ENCODE measurements at places on chromosomes 16 and 17.

DNA sequence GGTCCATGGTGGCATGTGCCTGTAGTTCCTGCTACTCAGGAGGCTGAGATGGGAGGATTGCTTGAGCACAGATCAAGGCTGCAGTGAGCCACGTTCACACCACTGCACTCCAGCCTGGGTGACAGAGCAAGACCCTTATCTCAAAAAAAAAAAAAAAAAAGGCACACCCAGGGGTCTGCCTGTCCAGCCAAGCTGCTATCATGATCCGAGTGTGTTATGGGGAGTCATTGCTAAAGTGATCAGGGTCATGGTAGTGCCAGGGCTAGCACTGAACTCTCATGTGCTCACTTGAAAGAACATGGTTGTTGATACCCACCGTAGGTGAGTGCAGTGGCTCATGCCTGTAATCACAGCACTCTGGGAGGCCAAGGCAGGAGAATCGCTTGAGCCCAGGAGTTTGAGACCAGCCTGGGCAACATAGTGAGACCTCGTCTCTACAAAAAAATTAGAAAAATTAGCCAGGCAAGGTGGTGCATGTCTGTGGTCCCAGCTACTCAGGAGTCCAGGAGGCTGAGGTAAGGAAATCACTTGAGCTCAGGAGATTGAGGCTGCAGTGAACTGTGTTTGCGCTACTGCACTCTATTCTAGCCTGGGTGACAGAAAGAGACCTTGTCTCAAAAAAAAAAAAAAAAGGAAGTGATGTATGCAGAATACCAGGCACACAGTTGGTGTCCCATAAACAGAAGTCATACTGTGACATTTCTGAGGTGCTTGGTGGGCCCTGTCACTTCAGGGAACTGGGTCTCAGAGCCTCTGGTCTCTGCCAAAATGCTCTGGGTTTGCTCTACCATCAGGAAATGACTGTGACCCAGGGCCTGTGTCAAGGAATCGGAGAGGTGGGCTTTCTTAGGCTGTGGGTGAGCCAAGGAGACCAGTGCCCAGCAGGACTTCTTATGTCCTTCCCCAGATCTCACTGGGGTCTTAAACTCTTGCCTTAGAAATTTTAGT, 2.2 kb downstream of the PRM1 start:
- no peak for DNase-seq

- no peak for DNase-seq
These were observed 22.0 kb downstream of the PSME3IP1 start for GRCh38 chr16:57163842-57164241.

DNA sequence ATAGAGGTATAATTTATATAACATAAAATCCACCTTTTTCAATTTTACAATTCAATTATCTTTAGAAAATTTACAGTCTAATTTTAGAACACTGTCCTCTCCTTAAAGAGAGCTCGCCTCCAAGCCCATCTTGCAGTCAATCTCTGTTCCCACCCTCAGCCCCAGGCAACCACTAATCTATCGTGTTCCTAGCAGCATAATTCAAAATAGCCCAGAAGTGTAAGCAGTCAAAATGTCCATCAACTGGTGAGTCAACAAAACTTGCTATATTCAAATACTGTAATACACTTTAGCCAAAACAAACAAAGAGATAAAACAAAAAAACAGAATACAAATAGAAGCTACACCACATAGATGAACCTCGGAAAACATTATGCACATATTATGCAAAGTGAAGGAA, 1006.8 kb upstream of the EEF2KMT start:
- DNase-seq = no peak

- no peak for DNase-seq
These were observed 722.0 kb downstream of the KCNJ2 start for GRCh38 chr17:70891306-70891705.

- no peak for DNase-seq
These were observed 104.0 kb downstream of the BRIP1 start for GRCh38 chr17:61759362-61759761.

GRCh38 chr16:76879420-76879819, 311.6 kb upstream of the MON1B start:
- DNase-seq = no peak

DNA sequence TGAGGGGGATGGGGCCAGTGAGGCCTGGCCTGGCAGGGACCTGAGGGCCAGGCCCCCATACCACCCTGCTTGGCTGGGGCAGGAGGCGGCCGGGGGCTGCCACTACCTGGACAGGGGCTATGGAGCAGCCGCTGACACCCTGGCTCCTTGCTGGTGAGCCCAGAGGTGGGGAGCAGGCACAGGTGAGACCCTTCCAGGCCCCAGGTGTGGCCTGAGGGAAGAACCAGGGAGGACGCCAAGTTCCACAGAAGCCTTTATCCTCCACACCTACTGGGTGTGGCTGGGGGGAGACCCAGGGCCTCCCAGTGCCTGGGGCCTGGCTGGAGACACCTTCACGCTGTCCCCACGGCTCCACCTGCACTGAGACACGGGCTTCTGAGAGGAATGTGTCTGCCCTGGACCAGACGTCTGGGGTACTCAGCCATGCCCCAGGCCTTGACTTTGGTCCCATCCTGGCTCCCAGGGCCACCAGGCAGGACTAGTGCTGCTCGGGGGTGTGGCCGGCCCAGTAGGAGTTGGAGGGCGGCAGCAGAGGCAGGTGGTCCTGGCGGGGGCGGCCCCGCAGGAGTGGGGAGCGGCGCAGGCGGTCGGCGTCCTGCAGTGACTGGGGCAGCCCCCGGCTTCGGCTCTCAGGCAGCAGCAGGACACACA, 4.7 kb downstream of the SLC22A31 start:
- no peak for DNase-seq

GRCh38 chr17:82272495-82273326, 789 bp downstream of the CSNK1D start:
- DNase-seq = no peak

DNA sequence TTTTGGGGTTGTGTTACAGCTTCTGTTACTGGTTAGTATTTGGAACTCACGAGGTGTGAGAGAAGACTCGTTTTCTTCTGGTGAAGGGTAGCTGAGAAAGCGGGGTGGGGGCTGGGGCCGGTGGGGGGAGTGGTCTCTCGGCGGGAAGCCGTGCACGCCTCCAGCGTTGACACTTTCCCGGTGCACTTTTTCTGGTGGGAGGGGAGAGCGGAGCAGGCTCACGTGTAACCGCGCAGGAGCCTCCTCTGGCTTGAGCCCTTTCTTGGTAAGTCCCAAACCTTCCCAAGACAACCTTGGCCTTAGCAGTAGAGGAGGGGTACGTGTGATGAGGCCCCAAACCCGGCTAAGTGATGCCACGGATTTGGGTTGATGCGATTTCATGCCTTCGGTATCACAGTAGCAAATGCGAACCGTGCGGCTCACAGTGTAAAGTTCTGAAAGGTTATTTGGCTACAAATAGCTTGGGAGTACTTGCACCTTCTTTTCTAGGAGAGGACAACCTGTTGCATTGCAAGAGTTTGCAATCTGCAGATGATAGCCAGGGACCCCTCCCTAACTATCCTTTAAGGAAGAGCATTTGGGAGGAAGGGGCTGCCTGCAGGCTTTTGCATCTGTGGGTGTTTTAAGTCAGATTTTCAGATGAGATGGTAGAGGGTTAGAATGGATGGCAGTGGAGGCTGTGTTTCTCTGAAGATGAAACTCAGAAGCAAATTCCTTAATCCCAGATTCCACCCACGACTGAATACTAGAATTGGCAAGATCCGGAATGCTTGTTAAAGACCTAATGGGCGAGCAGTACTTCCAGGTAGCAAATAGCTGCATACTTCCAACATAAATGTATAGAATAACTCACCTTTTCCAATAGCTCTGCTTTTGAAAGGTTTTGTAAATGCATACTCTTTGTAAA, 1.5 kb downstream of the HLF start:
- no peak for DNase-seq

DNA sequence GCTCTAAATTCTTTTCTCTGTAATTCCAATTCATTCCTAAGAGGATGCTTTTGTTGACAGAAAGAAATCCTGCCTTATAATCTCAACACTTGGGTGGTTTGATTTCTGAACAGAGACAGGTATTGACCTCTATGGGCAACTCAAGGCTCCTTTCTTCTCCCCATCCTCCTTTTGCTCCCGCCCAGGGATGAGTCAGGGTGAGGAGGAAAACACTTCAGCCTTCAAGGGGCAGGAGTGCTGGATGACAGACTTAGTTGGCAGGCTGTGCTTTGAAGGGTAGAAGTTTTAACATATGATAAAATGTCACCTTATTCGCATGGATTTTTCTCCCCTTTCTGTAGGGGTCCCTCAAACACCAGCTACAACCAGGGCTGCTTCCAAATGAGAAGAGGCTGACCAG, 16.7 kb upstream of the TOM1L1 start:
- DNase-seq = no peak

DNA sequence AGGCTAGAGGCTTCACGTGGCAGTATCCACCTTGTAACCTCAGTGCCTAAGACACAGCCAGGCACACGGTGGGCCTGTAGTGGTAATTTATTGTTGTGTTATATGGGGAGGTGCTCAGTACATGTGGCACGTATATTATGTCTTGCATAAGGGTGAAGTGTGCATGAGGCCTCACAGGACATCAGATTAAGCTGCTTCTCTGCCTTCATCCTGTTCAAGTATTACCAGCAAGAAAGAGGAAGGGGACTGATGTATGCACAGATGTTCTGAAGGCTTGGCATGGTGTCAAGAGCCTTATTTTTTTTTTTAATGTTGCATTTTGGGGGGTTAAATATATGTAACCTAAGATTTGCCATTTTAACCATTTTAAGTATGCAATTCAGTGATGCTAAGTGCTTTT, 71.6 kb downstream of the ABCC1 start:
- DNase-seq = no peak

DNA sequence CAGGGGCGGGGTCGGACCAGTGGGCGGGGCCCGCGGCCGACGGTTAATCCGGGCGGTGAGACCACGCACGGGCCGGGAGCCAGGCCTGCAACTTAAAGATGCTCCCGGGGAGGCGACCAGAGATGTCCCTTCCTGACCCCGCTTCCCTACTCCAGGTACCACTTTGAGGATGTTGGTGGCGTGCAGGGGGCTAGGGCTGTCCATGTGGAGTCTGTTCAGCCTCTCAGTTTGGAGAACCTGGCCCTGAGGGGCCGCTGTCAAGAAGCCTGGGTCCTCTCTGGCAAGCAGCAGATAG, 580 bp downstream of the RANGRF start:
- no peak for DNase-seq

DNA sequence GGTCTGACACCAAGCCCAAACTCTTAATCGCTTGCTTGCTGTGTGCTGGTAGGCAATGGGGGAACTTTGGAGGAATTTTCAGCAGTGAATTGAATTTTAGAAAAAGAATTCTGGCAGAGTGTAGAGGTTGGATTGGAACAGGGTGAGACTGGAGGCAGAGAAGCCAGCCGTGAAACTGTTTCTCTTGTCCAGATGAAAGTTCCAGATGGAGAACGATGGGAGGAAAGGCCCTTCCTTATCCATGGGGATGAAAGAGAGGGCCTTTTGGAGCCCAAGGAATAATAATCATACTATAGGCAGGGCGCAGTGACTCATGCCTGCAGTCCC, 26.0 kb downstream of the NEUROD2 start:
- no peak for DNase-seq

GRCh38 chr17:48051706-48052486, 3.7 kb downstream of the NFE2L1 start:
- DNase-seq = no peak

DNA sequence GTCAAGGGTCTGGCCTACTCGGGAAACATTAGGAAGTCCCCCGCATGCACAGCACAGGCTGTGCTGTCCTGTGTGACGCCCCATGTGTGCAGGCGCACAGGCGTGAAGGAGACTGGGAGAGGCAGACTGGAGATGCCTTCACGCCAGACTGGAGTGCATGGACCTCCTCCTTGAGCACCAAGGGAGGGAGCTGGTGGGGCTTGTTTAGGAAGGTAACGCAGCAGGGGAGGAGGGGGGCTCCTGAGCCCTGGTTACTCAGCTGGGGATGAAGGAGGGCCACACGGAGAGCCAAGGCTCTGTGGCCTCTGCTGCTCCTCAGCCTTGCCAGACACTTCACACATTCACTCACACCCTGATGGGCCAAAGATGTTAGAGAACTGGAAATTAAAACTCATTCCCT, 7.7 kb downstream of the HSDL1 start:
- DNase-seq = no peak

DNA sequence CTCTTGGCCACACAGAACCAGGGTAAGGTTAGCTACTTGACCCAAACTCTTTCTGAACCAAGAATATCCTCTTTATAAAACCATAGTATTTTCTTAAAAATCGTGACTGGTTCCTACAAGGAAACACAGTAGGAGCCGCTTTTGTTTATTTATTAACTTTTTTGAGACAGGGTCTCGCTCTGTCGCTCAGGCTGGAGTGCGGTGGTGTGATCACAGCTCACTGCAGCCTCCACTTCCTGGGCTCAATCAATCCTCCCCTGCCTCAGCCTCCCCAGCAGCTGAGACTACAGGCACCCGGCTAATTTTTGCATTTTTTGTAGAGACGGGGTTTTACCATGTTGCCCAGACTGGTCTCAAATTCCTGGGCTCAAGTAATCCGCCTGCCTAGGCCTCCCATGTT, 14.7 kb upstream of the LITAF start:
- DNase-seq = no peak

- DNase-seq = no peak
These were observed 1.3 kb downstream of the RNF157 start for GRCh38 chr17:76238847-76239537.

- no peak for DNase-seq
These were observed 25.1 kb downstream of the ALDH3A2 start for GRCh38 chr17:19673623-19674022.

- no peak for DNase-seq
These were observed 7.7 kb downstream of the JPT1 start for GRCh38 chr17:75146592-75146991.
